Endothelial cell of umbilical vein (primary cell): ENCODE measurements at places on chromosomes 2 and 18. TPM values are rescaled to one million over a fixed set of nuclear protein-coding genes. Genes with fewer than 3 reads are reported as not detected.

DNA sequence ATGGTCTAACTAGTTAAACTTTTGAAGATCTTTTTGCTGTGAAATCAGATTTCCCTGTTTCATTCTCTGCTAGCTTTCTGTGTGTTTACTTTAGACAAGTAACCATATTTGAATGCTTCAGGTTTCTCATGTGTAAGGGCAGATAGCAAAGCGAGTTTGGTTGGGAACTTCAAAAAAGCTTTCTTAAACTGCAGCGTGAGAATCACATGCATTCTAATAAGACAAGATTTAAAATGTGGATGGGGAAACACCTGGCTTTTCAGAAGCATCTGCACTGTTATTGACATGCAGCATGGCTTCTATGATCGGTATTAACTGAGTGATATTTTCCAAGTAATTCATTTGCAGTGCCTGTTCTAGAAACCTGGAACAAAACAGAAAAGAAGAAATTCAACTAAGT is 119.3 kb downstream of the ABCA12 start:
- no peak for DNase-seq

- DNase-seq = no peak
Measured at GRCh38 chr18:3234457-3234856, 13.1 kb upstream of the MYL12A start.

DNA sequence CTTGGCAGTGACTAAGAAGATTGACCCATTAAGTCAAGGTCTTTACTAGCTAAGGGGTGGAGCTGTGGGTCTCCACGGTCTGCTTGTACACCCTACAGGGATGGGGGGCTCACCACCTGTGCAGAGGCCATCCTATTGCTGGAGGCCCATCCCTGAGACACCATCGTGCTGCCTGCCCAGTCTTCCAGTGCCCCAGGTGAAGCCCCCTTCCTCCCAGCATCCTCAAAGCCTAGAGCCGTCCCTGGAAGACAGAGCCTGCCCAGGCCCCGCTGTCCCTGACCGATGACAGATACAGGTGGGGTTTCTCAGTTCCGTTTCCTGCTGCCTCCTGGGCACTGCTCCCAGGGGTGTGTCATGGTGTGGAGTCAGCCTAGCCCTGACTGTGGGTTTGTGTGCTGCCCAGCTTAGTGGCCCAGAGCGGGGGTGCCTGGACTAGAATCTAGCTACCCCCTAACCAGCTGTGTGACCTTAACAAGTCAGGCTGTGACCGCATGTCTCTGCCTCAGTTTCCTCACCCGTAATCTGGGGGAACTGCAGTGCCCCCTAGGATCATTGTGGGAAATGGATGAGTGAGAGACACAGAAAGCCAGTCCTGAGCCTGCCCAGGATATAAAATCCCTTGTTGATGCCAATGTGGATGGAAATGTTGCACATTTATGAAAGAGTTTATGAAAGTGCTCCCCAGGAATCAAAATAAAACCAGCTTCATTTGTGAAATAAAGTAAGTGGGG is 2.0 kb downstream of the OTOS start:
- DNase-seq = no peak

SLC66A3 gene
- polyA plus RNA-seq = 31.4 and 45.8 TPM in 2 replicates

DNA sequence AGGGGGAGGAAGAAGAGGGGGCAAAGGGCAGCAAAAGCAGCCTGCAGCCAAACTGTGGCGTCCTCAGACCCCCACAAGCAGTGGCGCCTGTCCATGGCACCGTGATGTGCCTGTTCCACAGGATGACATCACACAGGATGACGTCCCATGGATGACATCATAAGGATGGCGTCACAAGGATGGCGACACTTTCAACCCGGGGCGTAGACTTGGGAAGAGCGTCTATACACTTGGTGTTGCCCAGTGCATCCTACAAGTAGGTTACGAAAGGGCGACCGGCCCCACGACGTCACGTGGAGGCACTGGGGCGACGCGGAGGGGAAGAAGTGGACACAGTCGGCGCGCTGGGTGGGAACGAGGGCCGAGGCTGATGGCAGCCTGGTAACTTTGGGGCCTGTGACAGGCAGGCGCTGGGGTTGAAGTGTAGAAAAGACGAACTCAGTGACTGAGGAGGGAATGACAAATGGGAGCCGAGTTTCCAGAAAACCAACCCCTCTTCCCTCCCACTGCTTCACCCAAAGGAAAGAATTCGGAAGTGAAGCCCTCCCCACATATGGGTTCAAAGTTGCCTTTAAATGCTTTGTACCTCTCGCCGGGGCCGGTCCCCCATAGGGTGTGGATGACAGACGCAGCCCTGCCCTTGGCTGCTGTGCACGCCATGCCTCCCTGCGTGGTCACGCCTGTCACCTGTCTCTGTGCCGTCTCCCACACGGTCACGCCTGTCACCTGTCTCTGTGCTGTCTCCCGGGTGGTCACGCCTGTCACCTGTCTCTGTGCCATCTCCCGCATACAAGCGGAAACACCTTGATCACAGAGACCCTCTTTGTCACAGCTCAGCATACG is 13.4 kb upstream of the KCNG2 start:
- DNase-seq = no peak

COL3A1 gene
- 2.1 and 2.3 TPM in 2 replicates for polyA plus RNA-seq

SERPINB3 gene
- polyA plus RNA-seq = not detected in 2 replicates

GRCh38 chr2:147352264-147353071 is 492.4 kb upstream of the ACVR2A start:
- DNase-seq = no peak

DNA sequence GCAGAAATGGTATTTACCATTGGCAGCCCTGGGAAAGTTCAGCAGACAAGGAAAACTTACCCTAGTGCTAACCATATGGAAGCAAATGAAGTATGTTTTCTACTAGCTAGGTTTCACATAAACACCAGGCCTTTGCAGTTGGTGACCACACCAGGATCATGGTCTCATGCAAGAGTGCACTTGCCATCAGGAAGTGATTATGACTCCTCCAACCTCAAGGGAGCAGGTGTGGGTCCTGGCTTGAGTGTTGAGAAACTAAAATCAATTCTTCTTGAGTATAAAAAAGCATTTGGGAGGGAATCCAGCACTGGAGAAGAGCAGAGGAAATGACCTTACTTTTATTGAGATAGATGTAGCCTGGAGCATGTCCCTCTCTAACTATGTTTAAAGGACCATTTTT is 56.8 kb upstream of the SPAG16 start:
- DNase-seq = no peak

DNA sequence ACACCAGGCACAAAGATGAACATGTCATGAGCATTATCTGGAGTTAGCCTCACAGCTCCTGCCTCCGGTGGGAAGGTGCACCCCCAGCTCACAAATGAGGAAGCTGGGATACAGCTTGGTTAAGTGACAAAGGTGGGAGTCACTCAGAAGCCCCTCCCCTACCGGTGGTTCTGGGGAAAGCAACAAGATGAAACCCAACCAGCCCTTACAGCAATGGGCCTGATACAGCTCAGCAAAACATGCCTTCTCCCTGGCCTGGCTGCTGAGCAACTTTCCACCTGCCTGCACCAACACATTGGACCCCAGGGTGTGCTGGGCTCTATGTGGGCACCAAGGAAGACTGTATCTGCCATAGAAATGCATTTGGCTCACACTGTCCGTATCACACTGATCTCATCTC is 113.2 kb downstream of the GYPC start:
- DNase-seq = no peak

ALPP gene
- not detected in 2 replicates for polyA plus RNA-seq

SCYGR3 gene
- not detected in 2 replicates for polyA plus RNA-seq

- no peak for DNase-seq
Measured at GRCh38 chr18:28281400-28281799, 104.5 kb upstream of the CDH2 start.

ATP6V1C2 gene
- 0.03 and 0.05 TPM in 2 replicates for polyA plus RNA-seq

CPLX4 gene
- polyA plus RNA-seq = not detected in 2 replicates

GRCh38 chr2:154392256-154392655 is 306.2 kb upstream of the KCNJ3 start:
- DNase-seq = no peak

PROKR1 gene
- polyA plus RNA-seq = not detected in 2 replicates
